Stimulated activated CD4-positive, alpha-beta T cell treated with anti-CD3 and anti-CD28 coated beads, TNF-alpha, amount 100 ng/mL, for 1 hour (primary cell): ENCODE measurements at places on chromosomes 4 and X.

- no peak for DNase-seq
These were observed 43.0 kb downstream of the C4orf33 start for GRCh38 chr4:129138810-129139496.

DNA sequence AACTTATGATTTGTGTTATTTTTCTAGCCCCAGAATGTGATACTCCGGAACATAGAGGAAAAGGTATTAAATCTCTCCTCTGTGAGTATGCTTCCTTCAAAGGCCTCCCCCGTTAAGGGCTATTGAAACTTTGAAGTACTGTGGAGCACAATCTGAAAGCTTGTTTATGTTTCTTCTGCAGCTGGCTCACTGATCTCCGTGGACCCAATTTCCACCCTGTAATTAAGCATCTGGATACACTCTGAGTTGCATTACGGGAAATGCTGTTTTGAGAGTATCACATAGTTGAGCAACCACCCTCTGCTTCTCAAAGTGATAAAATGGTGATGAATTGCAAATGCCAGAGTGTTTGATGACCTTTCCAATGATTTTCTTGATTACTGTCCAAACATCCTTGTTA, 296.8 kb upstream of the PABPC5 start:
- DNase-seq: no peak

GRCh38 chr4:103591841-103592240, 127.9 kb downstream of the TACR3 start:
- no peak for DNase-seq

- no peak for DNase-seq
These were observed 39.8 kb downstream of the GLRB start for GRCh38 chr4:157115613-157116335.

GRCh38 chr4:124810827-124811226, 98.3 kb upstream of the ANKRD50 start:
- no peak for DNase-seq

- DNase-seq: no peak
These were observed 209.6 kb upstream of the IRS4 start for GRCh38 chrX:108945883-108946523.

GRCh38 chrX:19695884-19696283, 180.6 kb upstream of the MAP3K15 start:
- DNase-seq: no peak

DNA sequence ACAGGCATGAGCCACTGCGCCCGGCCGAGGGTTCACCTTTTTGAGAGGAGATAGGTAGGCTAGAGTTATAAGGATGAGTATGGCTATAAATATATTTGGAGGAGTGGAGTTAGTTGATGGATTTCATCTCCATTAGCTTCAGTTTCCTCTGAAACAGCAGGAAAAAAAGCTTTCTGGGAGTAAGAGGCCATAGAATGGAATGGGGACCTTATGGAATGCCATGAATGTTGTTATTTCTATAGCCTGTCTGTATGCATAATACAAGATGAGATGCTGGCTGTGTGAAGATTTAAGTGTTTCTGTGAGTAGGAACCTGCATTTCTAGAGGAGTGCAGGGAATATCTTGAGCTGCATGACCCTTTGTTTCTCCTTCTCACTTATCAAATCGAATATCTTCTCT, 114.9 kb upstream of the ARX start:
- no peak for DNase-seq

DNA sequence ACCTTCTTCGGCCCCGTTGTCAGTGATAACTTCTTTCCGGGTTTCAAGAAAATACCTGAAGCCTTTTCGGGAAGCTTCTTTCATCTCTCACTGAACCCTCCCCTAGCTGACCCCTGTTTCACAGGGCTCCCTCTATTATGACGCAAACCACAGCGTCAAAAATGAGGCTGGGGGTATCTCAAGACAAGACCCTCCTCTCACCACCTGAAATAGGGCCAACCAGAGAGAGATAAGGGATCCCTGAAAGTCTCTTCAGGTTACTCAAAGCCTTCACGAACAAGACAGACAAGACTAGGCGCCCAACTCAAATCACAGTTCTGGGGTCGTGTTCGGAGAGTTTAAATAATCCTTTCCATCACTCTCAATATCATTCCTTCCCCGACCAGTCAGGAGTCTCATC, 1.2 kb downstream of the PHF8 start:
- no peak for DNase-seq

DNA sequence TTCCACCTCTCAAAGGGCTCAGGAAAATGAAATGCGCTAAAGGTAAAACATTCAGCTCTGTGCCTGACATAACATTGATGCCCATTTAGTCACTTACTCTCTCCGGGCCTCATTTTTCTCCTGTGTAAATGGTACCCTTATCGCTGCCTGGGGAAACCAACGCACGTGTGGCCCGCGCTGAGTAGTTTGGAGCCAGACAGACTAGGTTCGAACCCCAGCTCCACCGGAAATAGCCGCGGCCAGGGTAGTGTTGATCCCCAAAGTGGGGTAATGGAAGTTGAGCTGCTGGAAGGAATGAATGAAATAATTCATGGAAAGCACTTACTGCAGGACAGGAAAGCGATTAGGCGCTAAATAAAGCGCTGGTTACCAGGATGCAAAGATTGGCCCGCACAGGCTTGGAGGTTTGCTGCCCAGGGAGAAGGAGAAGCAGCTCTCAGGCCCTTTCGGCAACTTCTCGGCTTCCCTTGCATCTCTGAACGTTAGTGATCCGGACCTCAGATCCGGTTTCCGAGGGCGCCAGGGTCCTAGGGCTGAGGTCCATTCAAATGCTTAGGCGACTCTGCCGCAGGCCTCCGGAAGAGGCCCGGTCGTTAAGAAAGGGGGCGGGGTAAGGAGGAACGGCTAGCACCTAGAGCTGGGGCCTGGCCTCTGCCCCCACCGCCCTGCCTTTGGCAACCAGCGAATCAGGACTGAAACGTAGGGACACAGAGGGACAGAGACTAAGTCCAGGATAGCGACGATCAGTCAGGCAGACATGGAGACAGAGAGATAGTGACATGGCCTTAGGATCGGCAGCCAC, 13.3 kb downstream of the NKX3-2 start:
- no peak for DNase-seq

DNA sequence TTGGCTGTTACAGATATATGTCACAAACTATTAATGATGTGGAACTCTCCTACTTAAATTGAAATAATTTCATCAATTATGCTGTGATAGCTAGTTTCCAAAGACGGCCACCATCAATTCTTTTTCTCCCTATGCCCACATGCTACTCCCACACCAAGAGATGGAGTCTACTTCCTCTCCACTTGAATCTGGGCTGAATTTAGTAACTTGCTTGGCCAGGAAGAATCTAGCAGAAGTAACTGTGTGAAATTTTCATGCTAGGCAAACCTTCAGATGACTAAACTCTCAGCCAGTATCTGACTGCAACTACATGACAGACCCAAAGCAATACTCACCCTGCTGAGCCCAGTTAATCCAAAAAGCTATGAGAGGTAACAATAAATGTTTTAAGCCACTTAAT, 3.2 kb downstream of the SEPSECS start:
- no peak for DNase-seq

DNA sequence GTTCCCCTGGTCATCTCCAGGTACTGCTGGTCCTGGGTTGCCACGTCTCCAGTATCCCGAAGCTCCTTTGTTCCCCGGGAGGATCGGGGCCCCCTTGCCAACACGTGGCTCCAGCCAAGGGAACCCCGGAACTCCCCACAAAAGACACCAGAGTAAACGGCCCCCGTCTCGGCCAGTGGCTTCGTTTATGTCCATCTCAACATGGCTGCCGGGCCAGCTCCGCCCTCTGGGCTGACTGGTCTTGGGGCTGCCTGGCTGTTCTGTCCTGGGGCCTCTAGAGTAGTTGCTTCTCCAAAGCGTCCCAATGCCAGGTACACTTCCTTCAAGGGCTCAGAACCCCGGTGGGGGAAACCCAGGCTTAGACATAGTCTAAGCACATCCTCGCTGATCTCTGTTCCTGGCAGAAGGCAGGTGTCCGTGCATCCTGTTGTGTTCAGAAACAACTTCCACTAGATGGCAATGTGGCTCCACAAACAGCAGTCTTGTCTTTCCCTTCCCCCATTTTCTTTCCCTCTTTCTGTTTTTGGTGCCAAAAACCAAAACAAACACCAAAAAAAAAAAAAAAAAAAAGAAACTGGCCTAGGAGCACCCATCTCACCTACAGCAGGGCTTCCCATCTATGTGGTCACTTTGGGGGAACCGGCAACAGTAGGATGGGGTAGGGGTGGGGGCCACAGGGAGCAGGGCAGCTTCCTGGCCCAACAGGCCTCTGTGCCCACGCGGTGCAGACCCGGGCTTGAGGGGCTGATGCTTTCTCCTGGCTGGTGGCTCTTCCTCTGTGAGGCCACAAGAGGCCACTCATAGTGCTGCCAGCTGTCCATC, 35.3 kb downstream of the NBDY start:
- peak; percentile 42 for DNase-seq

DNA sequence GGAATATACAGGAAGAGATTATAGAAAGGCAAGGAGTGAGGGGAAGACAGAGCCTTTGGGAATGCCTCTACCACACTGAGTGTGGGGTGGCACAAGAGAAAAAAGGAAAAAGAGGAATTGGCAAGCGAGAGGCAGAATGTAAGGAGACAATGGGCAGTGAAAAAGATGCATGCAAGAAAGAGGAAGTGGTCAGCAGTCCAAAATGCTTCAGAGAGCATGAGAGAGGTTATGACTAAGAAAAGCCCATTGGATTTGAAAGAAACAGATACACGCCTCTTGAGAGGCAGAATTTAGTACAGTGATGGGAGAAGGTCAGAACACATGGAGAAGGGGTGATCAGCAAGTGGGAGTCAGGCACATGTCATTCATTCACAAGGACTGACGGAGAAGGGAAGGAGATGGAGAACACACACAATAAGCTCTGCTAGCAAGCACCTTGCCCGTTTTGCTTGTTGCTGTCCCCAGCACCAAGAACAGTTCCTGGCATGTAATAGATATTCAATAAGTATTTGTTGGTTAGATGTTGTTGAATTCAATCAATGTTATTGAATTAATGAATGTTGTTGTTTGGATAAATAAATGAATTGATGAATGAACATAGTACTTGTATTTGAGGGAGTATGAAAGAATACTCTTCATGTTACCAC, 6.3 kb downstream of the DCHS2 start:
- DNase-seq: no peak

GRCh38 chr4:25839687-25840086, 23.1 kb downstream of the SEL1L3 start:
- DNase-seq: no peak

DNA sequence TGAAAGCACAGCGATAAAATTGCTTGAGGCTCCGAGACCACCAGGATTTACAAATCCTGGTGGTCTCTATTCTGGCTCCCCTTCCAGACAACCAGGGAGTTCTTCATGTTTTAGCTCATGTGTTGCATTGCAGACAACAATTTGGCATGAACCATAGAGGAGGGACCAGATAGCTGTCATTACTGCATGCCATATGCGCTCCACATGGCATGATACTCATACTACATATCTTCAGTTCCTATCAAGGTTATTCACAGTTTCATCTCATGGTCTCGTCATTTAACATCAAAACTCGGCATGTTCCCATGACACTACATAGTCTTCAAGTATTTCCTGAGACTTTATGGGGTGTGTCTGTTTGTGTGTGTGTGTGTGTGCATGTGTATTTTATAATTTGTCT, 220.3 kb downstream of the OR13H1 start:
- no peak for DNase-seq

GRCh38 chrX:153739754-153740486, 15.3 kb downstream of the ABCD1 start:
- no peak for DNase-seq

GRCh38 chr4:175790083-175790482, 22.0 kb downstream of the GPM6A start:
- no peak for DNase-seq

GRCh38 chrX:145818186-145819113, 821 bp downstream of the SLITRK2 start:
- no peak for DNase-seq

DNA sequence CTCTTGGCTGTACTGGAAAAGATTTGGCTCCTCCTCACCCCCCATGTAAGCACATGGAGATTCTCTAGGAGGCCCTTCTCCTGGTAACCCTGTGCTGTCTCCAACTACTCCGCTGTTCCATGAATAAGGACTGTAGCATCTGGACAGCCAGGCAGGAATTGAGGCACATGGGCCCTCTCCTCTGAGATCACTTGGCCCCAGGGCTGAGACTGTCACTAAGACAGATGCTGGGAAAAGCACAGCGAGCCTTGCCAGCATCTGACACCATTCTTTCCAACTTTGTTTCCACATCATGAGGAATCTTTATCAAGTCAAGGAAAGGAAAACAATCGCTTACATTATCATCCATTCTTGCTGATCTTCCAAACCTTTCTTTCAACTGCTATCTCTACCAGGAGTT, 222.6 kb upstream of the INTU start:
- DNase-seq: no peak

GRCh38 chrX:111284631-111285293, 14.5 kb upstream of the CAPN6 start:
- DNase-seq: no peak

GRCh38 chr4:140098455-140099160, 55.4 kb downstream of the MAML3 start:
- no peak for DNase-seq

DNA sequence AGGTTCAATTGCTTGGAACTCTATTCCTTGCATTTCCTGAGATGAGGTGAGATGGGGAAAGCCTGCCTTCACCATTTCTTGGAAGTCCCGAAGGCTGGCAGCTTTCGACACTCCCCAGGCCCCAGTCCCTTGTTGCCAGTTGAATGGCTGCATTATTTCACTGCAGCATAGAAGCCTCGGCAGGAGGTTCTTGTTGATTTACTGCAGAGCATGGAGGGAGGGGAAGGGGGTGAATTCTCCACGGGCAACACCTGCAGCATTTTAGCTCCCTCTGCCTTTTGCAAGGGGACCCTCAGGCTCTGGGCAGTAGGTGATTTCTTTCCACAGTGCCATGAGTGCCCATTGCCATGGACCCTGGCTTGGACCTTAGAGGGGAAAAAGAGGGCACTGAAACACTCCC, 10.7 kb upstream of the BCLAF3 start:
- no peak for DNase-seq

GRCh38 chr4:153948041-153948440, 159.2 kb upstream of the SFRP2 start:
- no peak for DNase-seq

DNA sequence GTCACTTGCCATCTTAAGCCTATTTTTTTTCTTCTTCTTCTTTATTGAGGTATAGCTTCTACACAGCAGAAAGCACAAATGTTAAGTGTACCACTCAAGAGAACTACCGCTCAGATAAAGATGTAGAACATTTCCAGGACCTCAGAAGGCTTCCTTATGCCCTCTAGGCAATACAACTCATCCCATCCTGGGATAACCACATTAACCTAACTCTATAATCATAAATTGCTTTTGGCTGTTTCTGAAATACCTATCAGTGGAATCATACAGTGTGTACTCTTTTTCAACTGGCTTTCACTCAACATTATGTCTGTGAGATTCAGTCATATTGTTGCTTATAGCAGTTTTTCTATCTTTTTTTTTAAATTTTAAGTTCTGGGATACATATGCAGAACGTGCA, 51.7 kb downstream of the ARFIP1 start:
- no peak for DNase-seq

DNA sequence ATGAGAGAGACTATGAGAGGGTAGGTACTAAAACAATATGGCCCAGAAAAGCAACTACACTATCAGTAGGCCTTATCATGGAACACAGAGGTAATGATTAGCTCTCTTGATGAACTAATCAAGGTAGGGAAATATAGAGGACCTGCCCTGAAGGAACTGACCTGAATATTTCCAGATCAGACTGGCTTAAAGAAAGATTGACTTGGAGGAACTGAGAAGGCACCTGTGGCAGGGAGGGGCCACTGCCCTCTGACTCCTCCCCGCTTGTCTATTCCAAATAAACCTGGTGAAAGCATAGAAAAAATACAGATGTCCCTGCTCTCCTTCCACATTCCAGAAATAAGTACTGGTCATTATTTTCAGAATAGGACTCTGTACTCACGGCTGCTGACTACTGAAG, 5.5 kb downstream of the RPS6KA6 start:
- DNase-seq: no peak
